Natural killer cell treated with Interleukin-12 subunit alpha and Interleukin-12 subunit beta and Interleukin-15 and Interleukin-18, amount 100 ng/mL, for 72 hours (primary cell): ENCODE measurements at places on chromosomes 5 and 9. TPM values are rescaled to one million over a fixed set of nuclear protein-coding genes. Genes with fewer than 3 reads are reported as not detected.
A peak's percentile ranks its signal among the peaks of the same experiment; 100 is the strongest.

- DNase-seq: no peak
These were observed 4.6 kb downstream of the SMC5 start for GRCh38 chr9:70263421-70263820.

- no peak for DNase-seq
These were observed 627.7 kb downstream of the CCDC171 start for GRCh38 chr9:16180546-16180945.

GRCh38 chr5:88761269-88761850, 121.6 kb downstream of the MEF2C start:
- no peak for DNase-seq

- peak; percentile 25 for DNase-seq
These were observed 155.4 kb upstream of the COL5A1 start for GRCh38 chr9:134486143-134486591.

DNA sequence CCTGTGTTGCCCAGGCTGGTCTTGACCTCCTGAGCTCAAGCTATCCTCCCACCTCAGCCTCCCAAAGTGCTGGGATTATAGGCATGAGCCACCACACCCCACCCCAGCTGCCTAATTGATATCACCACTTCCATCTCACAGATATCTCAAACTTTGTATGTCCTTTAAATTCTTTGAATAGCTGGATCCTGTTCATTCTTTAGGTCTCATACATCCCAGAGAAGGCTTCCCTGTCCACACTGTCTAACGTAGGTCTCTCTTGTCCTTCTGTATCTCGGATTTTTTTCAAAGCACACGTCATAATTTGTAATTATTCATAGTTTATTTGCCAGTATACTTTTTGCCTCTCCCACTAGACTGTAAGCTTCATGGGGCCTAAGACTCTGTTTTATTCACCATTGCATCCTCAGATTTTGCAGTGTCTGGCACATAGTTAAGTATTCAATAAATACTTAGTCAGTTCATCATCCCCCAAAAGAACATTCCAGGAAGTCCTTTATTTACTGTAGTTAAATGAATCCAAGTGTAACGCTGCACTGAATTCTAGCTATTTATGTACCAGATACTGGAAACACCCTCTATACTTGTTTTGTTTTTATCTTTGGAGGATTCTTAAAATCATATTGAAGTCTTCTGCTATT, 10.5 kb downstream of the ARSK start:
- no peak for DNase-seq

DNA sequence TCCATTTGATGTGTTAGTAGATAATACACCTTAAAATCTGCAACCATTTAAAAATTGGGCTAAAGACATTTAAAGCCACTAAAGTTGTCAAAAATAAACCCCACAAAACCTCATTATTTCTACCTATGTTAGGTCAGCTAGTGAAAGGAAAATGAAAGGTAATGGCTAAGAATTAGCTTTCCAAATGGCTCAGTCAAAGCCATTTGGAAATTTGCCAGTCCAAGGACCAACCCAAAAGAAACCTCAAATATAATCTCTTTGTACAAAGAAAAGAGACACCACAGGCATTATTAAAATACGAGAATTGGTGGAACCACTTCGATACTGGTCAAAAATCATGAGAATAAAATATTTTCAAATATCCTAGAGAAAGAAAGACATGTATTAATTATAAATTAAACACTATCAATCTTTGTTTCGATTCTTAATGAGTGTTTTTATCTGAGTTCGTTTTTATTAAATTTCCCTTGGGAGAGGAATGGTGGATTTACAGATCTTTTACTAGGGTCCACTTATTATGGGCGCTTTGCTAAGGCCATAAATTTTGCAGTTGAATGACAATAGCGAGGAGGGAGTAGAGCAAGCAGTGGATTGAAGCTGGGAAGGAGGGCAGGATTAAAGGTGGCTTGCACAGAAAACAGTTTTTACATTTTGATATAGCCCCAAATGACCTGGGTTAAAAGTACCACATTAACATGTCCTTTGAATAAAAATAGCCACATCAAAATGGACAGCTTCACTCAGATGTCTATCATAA, 116.8 kb upstream of the SHB start:
- no peak for DNase-seq

- no peak for DNase-seq
These were observed 6.4 kb upstream of the SNX30 start for GRCh38 chr9:112744177-112744576.

- no peak for DNase-seq
These were observed 318.1 kb downstream of the PIK3R1 start for GRCh38 chr5:68533571-68534084.

DNA sequence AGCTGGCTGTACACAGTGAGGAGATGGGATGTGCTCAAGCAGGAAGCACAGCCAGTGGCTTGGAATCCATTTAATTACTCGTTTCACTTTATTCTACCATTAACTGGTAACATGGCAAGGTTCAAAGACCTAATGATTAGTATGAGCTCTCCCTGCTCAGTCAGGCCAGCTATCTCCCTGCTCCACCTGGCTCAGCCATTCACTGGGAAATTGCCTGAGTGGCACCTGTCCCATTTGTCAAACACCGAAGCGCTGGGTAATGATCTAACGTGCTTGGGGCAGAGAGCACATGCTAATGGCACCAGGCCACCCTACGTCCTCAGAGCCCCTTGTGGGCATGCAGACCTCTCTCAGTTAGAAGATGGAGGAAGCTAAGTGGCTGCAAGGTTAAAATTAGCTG, 162.2 kb downstream of the TTLL11 start:
- no peak for DNase-seq

GRCh38 chr5:96745844-96746531, 61.8 kb downstream of the ERAP1 start:
- DNase-seq: no peak

- no peak for DNase-seq
These were observed 24.0 kb upstream of the ASPN start for GRCh38 chr9:92506184-92506857.

GRCh38 chr5:88679638-88680037, 203.3 kb downstream of the MEF2C start:
- DNase-seq: no peak

GRCh38 chr5:60503771-60504170, 196.2 kb downstream of the DEPDC1B start:
- DNase-seq: no peak

The NOXA1 gene
- 0.33 TPM for total RNA-seq

The PLEKHG4B gene
- total RNA-seq: not detected

The ELOVL7 gene
- total RNA-seq: 0.42 TPM

The PDZD2 gene
- total RNA-seq: not detected

The STC2 gene
- 0.78 TPM for total RNA-seq

The RACK1 gene
- 1,671 TPM for total RNA-seq

The CDC20B gene
- not detected for total RNA-seq

The DENND1A gene
- 28.8 TPM for total RNA-seq

The MOB3B gene
- 0.59 TPM for total RNA-seq

The FBP2 gene
- not detected for total RNA-seq

The TMEM215 gene
- total RNA-seq: not detected
